Thoracic aorta (tissue), 2 donors: ENCODE measurements at places on chromosomes 3 and 15.

DNA sequence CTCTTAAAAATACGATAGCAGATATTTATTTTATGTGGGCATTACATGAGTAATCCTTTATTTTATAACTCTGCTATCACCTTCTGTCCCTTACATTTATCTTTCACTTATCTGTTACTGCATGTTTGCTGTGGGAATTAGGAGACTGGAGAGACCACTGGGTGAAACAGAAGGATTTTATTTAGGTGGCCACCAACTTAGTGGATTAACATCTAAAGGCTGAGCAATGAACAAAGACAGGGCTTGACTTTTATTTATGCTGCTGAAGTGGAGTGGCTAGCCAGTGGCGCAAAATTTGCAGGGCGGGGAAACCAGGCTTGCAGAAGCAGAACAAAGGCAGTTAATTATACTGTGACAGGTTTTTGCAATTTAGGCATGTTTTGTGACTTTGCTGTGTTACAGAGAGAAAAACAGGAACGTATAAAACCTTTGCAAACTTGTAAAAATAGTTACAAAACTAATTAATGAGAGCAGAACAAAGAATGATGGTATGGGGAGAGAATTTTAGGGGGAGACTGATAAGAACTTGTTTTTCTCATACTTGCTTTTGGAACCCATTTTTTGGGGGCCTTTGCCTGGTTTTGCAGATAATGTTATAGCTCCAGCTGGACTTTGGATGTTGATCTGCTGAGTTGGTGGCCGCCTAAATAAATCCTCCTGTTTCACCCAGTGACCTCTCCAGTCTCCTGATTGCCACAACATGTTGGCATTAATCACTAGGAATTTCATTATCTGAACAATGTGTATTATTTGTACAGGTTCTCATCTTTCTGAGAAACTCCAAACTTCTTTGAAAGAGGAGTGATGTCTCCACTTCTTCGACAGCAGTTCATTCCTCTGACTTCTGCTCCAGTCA is 18.0 kb downstream of the KLHL24 start:
- H3K36me3 ChIP-seq: peaks cover 11% of the 10 kb centered on the region
- H3K4me3 ChIP-seq: no peak overlapping the region
- no peaks in the 10 kb centered on the region for H3K4me1 ChIP-seq
- no peaks in the 10 kb centered on the region for H3K27me3 ChIP-seq
- H3K27ac ChIP-seq: no peak overlapping the region

DNA sequence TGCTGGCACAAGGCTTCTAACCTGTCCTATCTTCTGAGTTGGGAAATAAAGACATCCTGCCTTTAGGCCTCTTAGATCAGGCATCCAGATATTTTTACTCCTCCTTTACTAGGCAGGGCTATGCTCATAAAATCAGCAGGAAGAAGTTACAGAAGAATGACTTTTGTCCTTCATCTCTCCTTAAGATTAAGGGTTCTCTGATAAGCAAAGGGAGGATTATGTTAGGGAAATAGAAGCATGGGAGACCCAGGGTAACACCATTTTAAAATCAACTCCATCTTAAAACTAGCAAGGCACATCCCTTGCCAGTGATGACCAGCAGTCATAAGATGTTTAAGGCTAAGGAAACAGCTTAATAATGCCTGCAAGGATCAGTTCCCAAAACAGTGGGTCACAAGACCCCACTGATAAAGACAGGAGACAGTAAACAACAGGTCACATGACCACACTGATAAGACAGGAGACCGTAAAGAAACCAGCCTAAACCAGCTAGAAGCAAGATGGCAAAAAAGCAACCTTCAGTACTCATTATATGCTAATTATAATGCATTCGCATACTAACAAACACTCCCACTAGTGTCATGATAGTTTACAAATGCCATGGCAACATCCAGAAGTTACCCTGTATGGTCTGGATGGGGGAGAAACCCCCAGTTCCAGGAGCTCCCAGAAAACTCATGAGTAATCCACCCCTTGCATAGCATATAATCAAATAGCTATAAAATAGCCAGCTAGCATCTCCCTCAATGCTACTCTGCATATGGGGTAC is 14.5 kb upstream of the EHHADH start:
- no peaks in the 10 kb centered on the region for H3K4me1 ChIP-seq
- DNase-seq: no peak
- no peaks in the 10 kb centered on the region for H3K27me3 ChIP-seq
- H3K27ac ChIP-seq: no peak overlapping the region
- no peak overlapping the region for H3K4me3 ChIP-seq

DNA sequence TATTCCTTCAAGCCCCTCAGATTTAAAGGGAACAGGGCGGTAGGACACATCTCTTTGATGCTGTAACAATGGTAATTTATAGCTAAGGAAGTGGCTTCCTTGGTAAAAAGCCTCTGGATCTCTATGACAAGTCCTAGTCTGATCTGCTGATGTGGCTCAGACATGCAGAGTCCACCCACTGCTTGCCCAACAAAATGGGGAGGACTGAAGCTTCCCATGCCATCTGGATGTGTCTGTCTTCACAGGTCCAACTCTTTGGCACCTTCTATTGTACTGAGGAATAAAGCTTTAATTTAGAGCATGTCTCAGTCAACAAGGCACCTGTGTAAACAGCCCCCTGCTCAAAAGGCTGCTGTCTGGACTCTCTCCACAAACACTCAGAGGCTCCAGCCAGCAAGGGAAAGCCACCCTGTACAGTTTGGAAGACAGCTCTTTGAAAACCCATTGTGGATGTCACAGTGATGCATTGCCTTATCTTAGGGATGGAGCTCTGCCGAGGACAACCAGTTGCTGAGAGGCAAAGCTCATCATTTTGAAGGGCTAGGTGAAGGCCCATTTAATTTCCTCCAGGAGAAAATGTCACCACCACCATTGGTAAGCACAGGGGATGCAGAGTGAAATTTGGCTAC is 348.6 kb upstream of the GRM7 start:
- H3K36me3 ChIP-seq: no peaks in the 10 kb centered on the region
- no peak overlapping the region for H3K4me3 ChIP-seq
- H3K27me3 ChIP-seq: no peaks in the 10 kb centered on the region

GRCh38 chr3:52242039-52242438 is 3.1 kb upstream of the TWF2 start:
- DNase-seq: no peak
- no peaks in the 10 kb centered on the region for H3K27me3 ChIP-seq
- no peak overlapping the region for H3K4me3 ChIP-seq

GRCh38 chr3:61158216-61158615 is 93.0 kb downstream of the FHIT start:
- H3K4me3 ChIP-seq: no peak overlapping the region
- no peaks in the 10 kb centered on the region for H3K27me3 ChIP-seq
- H3K36me3 ChIP-seq: no peaks in the 10 kb centered on the region
- no peak overlapping the region for H3K27ac ChIP-seq

GRCh38 chr3:177878192-177878591 is 658.0 kb upstream of the KCNMB2 start:
- H3K27ac ChIP-seq: no peak overlapping the region
- no peaks in the 10 kb centered on the region for H3K27me3 ChIP-seq
- no peak overlapping the region for H3K4me3 ChIP-seq
- H3K4me1 ChIP-seq: no peaks in the 10 kb centered on the region
- DNase-seq: no peak

DNA sequence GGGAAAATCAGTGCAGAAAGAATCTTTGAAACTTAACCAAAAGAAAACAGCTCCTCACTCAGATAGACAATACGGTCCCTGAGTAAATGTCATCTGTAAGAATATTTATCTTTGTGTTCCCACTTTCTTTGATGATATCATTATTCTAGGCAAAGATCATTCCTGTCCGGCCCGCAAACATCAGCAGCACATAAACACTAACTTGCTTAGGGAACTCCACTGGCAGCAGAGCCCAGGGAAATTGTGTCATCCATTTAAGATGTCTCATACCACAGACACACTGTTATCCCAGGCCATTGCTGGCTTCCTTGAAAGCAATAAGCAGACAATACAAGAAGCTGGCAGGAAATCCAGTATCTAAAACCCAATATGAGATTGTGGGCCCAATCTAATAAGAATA is 20.1 kb upstream of the CD96 start:
- no peaks in the 10 kb centered on the region for H3K4me1 ChIP-seq
- no peaks in the 10 kb centered on the region for H3K36me3 ChIP-seq
- H3K27ac ChIP-seq: no peak overlapping the region
- H3K4me3 ChIP-seq: no peak overlapping the region
- no peaks in the 10 kb centered on the region for H3K27me3 ChIP-seq
- no peak for DNase-seq

DNA sequence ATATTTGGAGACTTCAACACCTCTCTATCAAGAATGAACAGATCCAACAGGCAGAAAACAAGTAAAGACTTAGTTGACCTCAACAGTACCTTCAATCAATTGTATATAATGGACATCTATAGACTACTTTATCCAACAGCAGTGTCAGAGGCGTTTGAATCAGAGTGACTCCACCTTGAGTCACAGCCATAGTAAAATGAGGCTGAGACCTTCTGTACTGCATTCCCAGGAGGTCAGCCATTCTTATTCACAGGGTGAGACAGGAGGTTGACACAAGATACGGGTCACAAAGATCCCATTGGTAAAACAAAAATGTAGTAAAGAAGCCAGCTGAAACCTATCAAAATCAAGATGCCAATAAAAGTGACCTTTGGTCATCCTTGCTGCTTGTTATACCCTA is 299.8 kb downstream of the CNTN3 start:
- no peaks in the 10 kb centered on the region for H3K36me3 ChIP-seq
- H3K4me1 ChIP-seq: no peaks in the 10 kb centered on the region
- DNase-seq: no peak
- no peak overlapping the region for H3K27ac ChIP-seq

GRCh38 chr15:62929000-62929357 is 113.6 kb upstream of the TPM1 start:
- no peaks in the 10 kb centered on the region for H3K36me3 ChIP-seq
- DNase-seq: no peak
- H3K4me1 ChIP-seq: peaks cover 39% of the 10 kb centered on the region
- no peak overlapping the region for H3K4me3 ChIP-seq
- H3K27ac ChIP-seq: peak overlapping the region; percentile 71
- H3K27me3 ChIP-seq: no peaks in the 10 kb centered on the region

DNA sequence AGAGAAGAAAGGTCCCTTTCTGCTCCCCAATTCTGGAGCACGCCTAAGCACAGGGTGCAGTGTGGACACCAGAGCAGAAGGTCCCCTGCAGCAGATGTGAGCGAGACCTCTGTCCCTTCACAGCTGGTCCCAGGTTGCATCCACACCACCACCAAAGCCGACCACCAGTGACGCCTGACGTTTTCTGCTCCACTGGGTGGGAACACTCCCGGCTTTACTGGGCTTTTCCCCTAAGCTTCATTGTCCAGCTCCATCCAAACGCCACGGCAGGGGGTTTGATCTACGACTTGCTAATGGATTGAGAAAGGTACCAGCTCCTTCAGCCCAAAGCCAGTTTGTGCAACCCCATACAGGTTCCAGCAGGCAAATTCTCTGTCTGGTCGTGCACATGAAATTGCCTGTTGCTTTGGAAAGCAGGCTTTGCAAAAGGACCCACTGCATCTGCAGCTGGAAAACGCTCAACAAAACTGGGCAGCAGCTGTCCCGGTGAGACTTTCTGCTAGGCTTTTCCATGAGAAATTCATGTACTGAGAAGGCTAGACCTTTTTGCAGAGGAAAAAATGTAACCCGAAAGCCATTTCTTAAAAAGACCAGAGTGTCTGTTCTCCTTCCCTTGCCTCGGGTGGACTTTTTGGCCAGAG is 31.1 kb downstream of the ADAMTS17 start:
- no peaks in the 10 kb centered on the region for H3K27me3 ChIP-seq
- no peaks in the 10 kb centered on the region for H3K36me3 ChIP-seq
- peaks cover 40% of the 10 kb centered on the region for H3K4me1 ChIP-seq

GRCh38 chr3:50154840-50155490 is at the start of gene SEMA3F:
Gene SEMA3F, plus strand, starts transcription at chr3:50155324. Its CDS starts 4,299 bp downstream, at chr3:50159623.
- no peak within 1 kb of the TSS for H3K27ac ChIP-seq
- no peaks in the 10 kb centered on the region for H3K36me3 ChIP-seq
- DNase-seq: no peak
- H3K4me1 ChIP-seq: peaks cover 74% of the 10 kb centered on the region
- H3K27me3 ChIP-seq: no peaks in the 10 kb centered on the region
- peak within 1 kb of the TSS; percentile 69 for H3K4me3 ChIP-seq

GRCh38 chr3:155431856-155432570 is 138.5 kb upstream of the STRIT1 start:
- H3K4me1 ChIP-seq: no peaks in the 10 kb centered on the region
- no peak for DNase-seq
- no peaks in the 10 kb centered on the region for H3K36me3 ChIP-seq
- H3K27ac ChIP-seq: no peak overlapping the region
- no peak overlapping the region for H3K4me3 ChIP-seq

- no peak overlapping the region for H3K27ac ChIP-seq
- no peaks in the 10 kb centered on the region for H3K27me3 ChIP-seq
- H3K4me1 ChIP-seq: peaks cover 13% of the 10 kb centered on the region
- DNase-seq: no peak
- no peak overlapping the region for H3K4me3 ChIP-seq
- H3K36me3 ChIP-seq: no peaks in the 10 kb centered on the region
These were observed 595.2 kb upstream of the TBL1XR1 start for GRCh38 chr3:177792311-177793030.

- H3K27me3 ChIP-seq: no peaks in the 10 kb centered on the region
- peaks cover 3% of the 10 kb centered on the region for H3K4me1 ChIP-seq
- H3K36me3 ChIP-seq: no peaks in the 10 kb centered on the region
- DNase-seq: no peak
- no peak overlapping the region for H3K4me3 ChIP-seq
- H3K27ac ChIP-seq: no peak overlapping the region
These were observed 40.9 kb upstream of the CCR2 start for GRCh38 chr3:46312991-46313390.

DNA sequence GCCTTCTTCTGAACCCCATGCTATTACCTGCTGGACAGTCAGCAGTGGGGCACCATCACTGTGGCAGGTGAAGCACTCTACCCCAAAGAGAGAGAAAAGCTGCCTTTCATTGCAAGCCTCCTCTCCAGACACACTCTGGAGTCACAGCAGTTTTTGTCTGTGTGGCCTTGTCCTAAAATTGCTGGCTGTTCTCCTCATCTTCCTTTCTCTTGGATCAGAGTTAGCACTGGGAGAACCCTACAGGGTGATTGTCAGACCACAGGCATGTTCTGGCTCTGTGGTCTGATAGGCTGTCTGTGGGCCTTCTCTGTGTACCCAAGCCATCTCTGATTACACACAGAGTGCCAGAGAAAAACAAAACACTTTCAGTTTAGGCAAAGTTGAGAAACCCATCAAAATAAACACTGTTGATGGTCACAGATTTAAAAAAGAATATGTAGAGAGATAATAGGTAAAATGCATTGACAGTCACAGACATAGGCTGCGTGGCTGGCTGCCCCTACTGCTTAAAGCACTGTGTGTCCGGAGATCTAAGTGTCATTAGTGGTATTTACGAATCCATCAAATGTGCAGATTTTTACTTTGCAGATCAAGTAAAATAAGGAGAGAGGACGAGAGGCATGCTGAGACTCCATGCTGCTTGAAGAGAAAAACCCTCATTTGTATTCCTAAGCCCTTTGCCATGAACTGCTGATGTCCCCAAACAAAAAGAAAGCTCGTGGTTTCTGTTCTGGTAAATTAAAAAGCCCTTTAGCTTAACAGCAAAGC is 689.9 kb downstream of the TUSC7 start:
- H3K4me1 ChIP-seq: no peaks in the 10 kb centered on the region
- H3K27ac ChIP-seq: no peak overlapping the region
- no peaks in the 10 kb centered on the region for H3K27me3 ChIP-seq
- DNase-seq: no peak
- H3K4me3 ChIP-seq: no peak overlapping the region

GRCh38 chr3:41041899-41042298 is 157.4 kb upstream of the CTNNB1 start:
- no peak for DNase-seq
- no peak overlapping the region for H3K4me3 ChIP-seq
- H3K4me1 ChIP-seq: no peaks in the 10 kb centered on the region
- no peaks in the 10 kb centered on the region for H3K27me3 ChIP-seq

- DNase-seq: no peak
- no peak overlapping the region for H3K27ac ChIP-seq
- H3K36me3 ChIP-seq: no peaks in the 10 kb centered on the region
- no peaks in the 10 kb centered on the region for H3K27me3 ChIP-seq
- H3K4me3 ChIP-seq: peak overlapping the region; percentile 54
- H3K4me1 ChIP-seq: peaks cover 17% of the 10 kb centered on the region
These were observed 17.5 kb downstream of the SLC9A9 start for GRCh38 chr3:143830786-143831185.
